ENCODE measurements at places on chromosomes 13 and 19.
A peak's percentile ranks its signal among the peaks of the same experiment; 100 is the strongest.

DNA sequence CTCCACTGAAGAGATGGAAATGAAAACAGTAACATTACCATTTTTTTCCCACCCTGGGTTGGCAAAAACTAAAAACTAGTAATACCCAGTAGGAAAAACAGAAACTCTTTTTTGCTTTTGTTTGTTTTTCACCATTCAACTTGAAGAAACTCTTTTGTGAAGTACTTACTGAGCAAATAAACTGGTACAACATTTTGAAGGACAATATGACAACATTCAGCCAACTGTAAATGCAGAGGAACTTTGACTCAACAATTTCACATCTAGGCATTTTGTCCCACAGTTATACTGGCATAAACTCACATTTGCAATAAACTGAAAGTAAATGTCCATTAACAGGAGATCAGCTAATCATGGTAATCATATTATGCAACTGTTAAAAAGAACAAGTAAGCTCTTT is 152.5 kb downstream of the RNF17 start:
- DNase-seq = no peak

DNA sequence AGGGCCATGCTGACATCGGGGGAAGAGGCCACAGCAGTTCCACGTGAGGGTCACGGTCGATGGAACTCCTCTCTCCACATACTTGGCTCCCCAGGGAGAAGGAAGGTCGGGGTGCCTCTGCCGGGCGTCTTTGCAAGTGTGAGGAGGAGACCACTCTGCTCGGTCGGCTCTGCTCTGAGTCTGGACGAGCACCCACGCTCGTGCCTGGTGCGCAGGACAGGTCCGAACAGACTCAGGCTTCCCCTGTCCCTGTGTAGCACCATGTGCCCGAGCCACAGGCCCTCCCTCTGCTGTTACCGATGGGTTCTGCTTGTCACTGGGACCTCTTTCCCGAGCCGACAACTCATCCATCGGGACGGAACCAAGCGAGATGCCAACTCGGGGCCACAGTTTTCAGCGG is 35.1 kb downstream of the TMEM255B start:
- no peak for DNase-seq

- DNase-seq = no peak
Measured at GRCh38 chr13:79037197-79037596, 368.9 kb downstream of the RBM26 start.

DNA sequence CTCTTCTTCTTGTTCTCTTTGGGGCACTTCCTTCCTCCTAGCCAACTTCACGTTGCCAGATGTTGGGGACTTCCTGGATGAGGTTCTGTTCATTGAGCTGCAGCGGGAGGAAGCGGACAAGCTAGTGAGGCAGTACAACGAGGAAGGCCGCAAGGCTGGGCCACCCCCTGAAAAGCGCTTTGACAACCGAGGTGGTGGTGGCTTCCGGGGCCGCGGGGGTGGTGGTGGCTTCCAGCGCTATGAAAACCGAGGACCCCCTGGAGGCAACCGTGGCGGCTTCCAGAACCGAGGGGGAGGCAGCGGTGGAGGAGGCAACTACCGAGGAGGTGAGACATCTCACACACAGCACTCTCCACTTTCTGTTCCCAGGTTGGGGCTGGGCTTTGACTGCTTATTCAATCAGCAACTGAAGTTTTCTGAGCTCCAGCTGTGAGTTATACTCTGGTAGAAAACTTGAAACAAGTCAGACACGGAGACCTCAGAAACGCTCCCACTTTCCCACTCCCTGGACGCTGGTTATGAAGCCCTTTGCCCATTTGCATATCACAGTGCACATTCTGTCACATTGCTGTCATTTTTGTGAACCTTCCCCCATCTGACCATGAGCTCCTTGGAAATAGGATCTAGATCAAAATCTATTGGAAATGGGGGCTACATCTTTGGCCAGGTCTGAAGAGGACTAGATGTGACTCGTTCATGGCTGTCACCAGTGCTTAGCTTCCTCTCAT is 7.2 kb upstream of the CCDC97 start:
- DNase-seq = peak; percentile 80

- peak; percentile 27 for DNase-seq
Measured at GRCh38 chr13:32878163-32878562, 138.1 kb upstream of the KL start.

- DNase-seq = no peak
Measured at GRCh38 chr13:28338006-28338574, 156.8 kb downstream of the FLT1 start.

DNA sequence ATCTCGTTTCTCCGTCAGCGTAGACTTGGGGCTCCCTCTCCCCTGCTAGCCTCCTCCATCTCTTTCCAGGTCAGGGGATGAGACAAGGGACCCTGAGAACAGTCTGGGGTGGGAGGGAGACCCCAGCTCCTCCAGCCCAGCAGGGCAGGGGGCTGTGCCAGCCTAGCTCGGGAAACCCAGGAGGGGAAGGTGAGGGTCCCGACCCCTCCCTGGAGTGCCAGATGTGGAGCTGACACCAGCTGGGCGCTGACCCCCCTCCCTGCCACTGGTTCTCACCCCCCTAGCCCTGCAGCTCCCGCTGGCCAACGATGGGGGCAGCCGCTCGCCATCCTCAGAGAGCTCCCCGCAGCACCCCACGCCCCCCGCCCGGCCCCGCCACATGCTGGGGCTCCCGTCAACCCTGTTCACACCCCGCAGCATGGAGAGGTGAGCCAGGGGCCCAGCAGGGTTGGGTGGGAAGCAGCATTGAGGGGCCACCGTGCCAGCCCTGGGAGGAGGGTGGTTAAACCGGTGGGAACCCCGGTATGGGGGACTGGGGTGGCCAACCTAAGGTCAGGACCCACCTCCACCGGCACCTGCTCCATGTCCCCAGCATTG is 5.1 kb upstream of the TGFBR3L start:
- DNase-seq = no peak

- no peak for DNase-seq
Measured at GRCh38 chr13:26658448-26659385, 101.2 kb downstream of the WASF3 start.
